PC-3 (cell line): ENCODE measurements at places on chromosomes 6 and 20. TPM values are rescaled to one million over a fixed set of nuclear protein-coding genes. Genes with fewer than 3 reads are reported as not detected.

RBBP8NL gene
- total RNA-seq = 9.3 and 9.4 TPM in 2 replicates

GRCh38 chr6:6590530-6590929 is 2.0 kb downstream of the LY86 start:
- DNase-seq = no peak

GLP1R gene
- total RNA-seq = not detected in 2 replicates

MLN gene
- not detected in 2 replicates for total RNA-seq
